ENCODE measurements at places on chromosomes 12 and 14.

DNA sequence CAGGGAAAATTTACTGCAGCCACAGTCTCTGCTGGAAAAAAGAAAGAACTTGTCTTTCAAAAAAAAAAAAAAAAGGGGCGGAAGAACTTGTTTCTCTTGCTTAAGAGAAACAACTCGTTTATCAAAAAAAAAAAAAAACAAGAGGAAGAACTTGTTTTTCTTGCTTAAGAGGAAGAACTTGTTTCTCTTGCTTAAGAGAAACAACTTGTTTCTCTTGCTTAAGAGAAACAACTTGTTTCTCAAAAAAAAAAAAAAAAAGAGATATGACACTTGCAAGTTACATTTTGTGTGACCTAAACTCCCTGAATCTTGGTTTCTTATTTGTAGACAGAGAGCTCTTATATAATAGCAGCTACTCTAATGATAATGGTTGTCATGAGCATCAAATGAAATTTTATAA is 44.7 kb upstream of the USP15 start:
- H3K27ac ChIP-seq: no peak overlapping the region
- H3K4me3 ChIP-seq: no peak overlapping the region
- DNase-seq: no peak
- H3K27me3 ChIP-seq: peaks cover under 1% of the 10 kb centered on the region
- H3K36me3 ChIP-seq: no peaks in the 10 kb centered on the region

DNA sequence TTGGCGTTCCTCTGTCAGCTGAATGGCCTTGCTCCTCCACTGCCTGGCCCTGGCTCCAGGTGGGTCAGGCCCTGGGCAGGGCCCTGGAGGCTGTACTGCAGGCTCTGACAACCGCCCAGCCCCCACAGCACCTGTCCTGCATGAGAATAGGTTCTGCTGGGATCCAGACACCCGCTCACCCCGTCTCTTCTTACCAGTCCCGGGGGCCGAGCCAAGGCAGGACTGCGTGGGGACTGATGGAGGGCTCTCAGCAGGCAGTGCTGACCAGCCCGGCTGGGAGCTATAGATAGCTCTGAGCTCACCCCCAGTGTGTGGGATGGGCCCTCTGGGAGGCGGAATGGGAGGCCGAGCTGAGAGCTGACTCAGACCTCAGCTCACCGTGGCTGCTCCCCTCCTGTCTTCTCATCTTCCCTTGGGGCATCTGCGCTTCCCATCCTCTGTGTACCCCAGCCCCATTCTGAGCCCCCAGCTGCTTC is 39.6 kb downstream of the TEAD4 start:
- H3K36me3 ChIP-seq: no peaks in the 10 kb centered on the region
- H3K4me3 ChIP-seq: no peak overlapping the region
- no peak for DNase-seq
- H3K27me3 ChIP-seq: no peaks in the 10 kb centered on the region

GRCh38 chr14:24925771-24926374 is 124.1 kb downstream of the STXBP6 start:
- no peak overlapping the region for H3K4me3 ChIP-seq
- no peaks in the 10 kb centered on the region for H3K36me3 ChIP-seq
- no peaks in the 10 kb centered on the region for H3K4me1 ChIP-seq
- no peak overlapping the region for H3K27ac ChIP-seq
- DNase-seq: no peak

DNA sequence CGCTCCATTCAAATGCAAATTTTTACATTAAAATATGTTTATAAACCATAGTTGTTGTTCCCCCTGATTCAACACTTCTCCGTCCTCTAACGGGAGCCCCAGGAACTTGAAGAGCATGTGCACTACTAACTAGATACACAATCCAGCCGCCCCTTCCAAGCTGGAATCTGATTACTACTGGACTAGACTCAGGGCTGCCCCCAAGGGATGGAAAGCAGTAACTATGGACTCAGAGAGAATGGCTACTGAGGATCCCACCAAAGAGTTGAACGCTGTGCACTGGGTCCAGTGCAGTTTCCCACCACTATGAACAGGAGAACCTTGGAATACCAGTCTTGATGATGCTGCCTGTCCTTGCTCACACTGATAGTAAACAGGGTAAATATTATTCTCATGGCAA is 48.6 kb upstream of the PCNX1 start:
- no peak overlapping the region for H3K4me3 ChIP-seq
- H3K36me3 ChIP-seq: no peaks in the 10 kb centered on the region

- no peak overlapping the region for H3K4me3 ChIP-seq
- no peaks in the 10 kb centered on the region for H3K4me1 ChIP-seq
- no peak for DNase-seq
- no peak overlapping the region for H3K27ac ChIP-seq
- H3K27me3 ChIP-seq: peaks cover 4% of the 10 kb centered on the region
- no peaks in the 10 kb centered on the region for H3K36me3 ChIP-seq
These were observed 79.5 kb downstream of the GALNT9 start for GRCh38 chr12:132249689-132250478.

DNA sequence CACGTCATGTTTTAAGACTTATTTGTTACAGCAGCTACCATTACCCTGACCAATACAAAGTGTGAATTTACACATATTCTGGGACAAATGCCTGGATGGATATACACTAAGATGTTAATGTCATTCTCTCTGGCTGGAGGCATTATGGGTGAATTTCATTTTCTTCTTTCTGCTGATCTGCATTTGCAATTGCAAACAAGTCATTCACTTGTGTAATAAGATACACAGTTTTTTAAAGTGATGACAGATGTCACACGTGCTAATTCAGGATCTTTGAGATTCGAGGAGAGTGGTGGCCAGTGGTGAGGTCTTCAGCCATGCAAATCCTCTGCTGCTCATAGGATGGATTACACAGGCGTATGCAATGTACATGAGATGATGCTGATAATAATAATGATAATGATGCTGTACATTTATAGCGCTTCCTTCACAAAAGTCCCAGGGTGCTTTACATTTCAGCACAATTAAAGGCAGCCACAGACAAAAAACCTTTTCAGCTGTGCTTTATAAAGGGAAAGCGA is 155.9 kb upstream of the NOS1 start:
- H3K27ac ChIP-seq: no peak overlapping the region
- H3K4me1 ChIP-seq: peaks cover under 1% of the 10 kb centered on the region
- no peak for DNase-seq
- no peaks in the 10 kb centered on the region for H3K36me3 ChIP-seq
- H3K27me3 ChIP-seq: no peaks in the 10 kb centered on the region
- no peak overlapping the region for H3K4me3 ChIP-seq

DNA sequence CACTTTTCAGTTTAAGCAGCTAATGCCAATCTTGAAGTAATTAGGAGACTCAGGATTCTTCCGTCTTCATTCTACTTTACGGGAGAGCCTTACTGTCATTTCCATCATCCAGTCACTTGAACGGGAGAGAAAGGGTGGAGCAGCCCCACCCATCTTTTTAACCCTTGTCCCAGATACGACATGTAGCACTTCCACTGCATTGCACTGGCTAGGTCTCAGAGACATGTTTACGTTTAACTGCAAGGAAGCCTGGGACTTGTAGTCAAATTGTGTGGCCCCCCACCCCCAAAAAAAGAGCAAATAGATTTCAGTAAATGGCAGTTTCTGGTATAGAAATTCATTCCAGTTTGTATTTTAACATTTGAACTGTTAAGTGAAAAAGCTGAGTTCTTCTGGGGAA is 46.1 kb upstream of the SYT1 start:
- no peaks in the 10 kb centered on the region for H3K27me3 ChIP-seq
- peaks cover 1% of the 10 kb centered on the region for H3K36me3 ChIP-seq
- H3K4me1 ChIP-seq: no peaks in the 10 kb centered on the region
- no peak for DNase-seq
- no peak overlapping the region for H3K4me3 ChIP-seq

- H3K27me3 ChIP-seq: peaks cover 6% of the 10 kb centered on the region
- peaks cover 43% of the 10 kb centered on the region for H3K36me3 ChIP-seq
- DNase-seq: peak; percentile 98
- peak within 1 kb of the TSS; percentile 98 for H3K4me3 ChIP-seq
These were observed at the start of gene PHLDA1 for GRCh38 chr12:76031414-76032042. TSS of gene PHLDA1 (minus strand) at chr12:76031776.

GRCh38 chr14:33210311-33210710 is 271.6 kb downstream of the NPAS3 start:
- H3K27ac ChIP-seq: no peak overlapping the region
- DNase-seq: no peak
- no peaks in the 10 kb centered on the region for H3K4me1 ChIP-seq
- H3K36me3 ChIP-seq: no peaks in the 10 kb centered on the region
- H3K4me3 ChIP-seq: no peak overlapping the region
- no peaks in the 10 kb centered on the region for H3K27me3 ChIP-seq

GRCh38 chr14:99430491-99430890 is 50.2 kb downstream of the SETD3 start:
- H3K36me3 ChIP-seq: peaks cover 58% of the 10 kb centered on the region
- peaks cover 9% of the 10 kb centered on the region for H3K4me1 ChIP-seq
- no peak overlapping the region for H3K27ac ChIP-seq
- H3K4me3 ChIP-seq: no peak overlapping the region
- peak; percentile 12 for DNase-seq

DNA sequence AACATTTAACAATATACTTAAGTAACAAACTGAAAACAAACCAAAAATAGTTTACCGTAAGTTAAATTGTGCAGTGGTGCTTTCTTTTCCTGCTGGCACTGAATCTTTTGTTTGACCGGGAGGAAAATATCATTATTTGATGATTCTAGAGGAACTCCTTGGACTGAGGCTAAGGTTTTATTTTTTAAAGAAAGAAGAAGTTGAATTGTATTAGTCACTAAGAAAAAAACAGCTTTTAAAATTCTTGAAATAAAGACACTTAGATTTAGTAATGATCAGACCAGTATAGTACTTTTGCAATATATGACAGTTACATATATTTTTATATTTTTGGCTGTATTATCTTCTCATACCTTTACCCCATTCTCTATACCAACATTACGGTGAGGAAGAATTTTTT is 10.3 kb downstream of the MIS18BP1 start:
- no peak overlapping the region for H3K27ac ChIP-seq
- H3K4me3 ChIP-seq: no peak overlapping the region
- H3K4me1 ChIP-seq: no peaks in the 10 kb centered on the region
- DNase-seq: no peak
- H3K36me3 ChIP-seq: peaks cover 21% of the 10 kb centered on the region
- no peaks in the 10 kb centered on the region for H3K27me3 ChIP-seq

DNA sequence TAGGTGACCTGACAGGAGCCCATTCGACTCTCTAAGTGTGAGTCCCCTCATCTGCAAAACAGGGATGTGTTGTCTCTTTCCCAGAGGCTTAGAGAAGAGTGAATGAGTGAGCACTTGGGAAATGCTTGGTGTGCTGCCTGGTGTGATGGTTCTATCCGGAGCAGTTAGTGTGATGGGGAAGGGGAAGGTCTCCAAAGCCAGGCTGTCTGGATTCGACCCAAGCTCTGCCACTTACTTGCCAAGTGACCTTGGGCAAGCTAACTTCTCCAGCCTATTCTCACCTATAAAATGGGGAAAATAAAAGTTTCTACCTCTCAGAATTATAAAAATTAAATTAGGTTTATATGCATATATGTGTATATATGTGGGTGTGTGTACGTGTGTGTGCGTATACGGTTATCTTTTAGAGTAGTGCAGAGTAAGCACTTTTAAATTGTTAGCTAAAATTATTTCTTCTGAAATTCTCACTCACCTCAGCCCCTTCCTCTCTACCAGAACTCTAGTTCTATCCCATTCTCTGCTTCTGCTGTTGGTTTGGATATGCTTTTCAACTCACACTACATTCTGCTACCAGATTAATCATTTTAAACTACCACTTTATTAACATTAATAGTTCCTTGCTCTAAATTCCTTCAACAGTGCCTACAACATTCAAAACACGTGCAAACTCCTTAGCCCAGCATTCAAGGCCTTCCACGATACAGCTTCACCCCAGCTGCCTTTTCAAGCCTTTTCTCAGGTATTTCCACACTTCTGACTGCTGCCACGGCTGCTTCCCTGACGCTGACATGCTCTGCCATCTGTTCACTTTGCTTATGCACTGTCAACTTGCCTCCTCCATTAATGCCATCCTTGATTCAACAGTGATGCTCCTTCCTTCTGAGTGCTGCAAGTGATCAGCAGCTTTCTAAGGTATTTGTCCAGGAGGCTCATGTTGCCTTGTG is 55.3 kb downstream of the DICER1 start:
- peaks cover 40% of the 10 kb centered on the region for H3K36me3 ChIP-seq
- H3K4me3 ChIP-seq: no peak overlapping the region
- no peaks in the 10 kb centered on the region for H3K27me3 ChIP-seq
- H3K4me1 ChIP-seq: peaks cover 16% of the 10 kb centered on the region
- DNase-seq: no peak
- H3K27ac ChIP-seq: no peak overlapping the region

- DNase-seq: no peak
- peak overlapping the region; percentile 26 for H3K27ac ChIP-seq
- no peaks in the 10 kb centered on the region for H3K27me3 ChIP-seq
- H3K36me3 ChIP-seq: peaks cover 29% of the 10 kb centered on the region
- H3K4me3 ChIP-seq: no peak overlapping the region
These were observed 117.3 kb downstream of the BTG1 start for GRCh38 chr12:92028441-92028709.

DNA sequence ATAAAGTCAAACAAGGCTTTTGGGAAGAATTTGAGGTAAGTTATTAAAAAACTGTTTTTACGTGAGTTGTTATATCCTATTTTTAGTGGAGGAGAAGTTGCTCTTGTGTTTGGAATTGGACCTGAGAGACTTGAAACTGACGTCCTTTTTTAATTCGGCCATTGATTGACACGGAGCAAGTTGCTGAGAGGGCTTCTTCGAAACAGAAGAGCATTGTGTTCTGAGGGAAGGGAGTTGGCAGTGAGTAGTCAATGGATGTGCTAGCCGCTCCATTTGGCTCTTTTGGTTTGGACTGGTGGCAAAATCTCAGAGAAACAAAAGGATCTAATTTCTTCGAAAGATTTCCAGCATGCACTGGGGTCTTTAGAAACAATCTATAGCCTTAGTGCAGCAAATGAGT is 37.3 kb downstream of the PTPN11 start:
- peaks cover 46% of the 10 kb centered on the region for H3K36me3 ChIP-seq
- H3K27me3 ChIP-seq: no peaks in the 10 kb centered on the region
- H3K27ac ChIP-seq: no peak overlapping the region

GRCh38 chr14:89270439-89271227 is 146.4 kb downstream of the FOXN3 start:
- no peaks in the 10 kb centered on the region for H3K27me3 ChIP-seq
- DNase-seq: no peak
- peaks cover 40% of the 10 kb centered on the region for H3K36me3 ChIP-seq
- H3K4me1 ChIP-seq: peaks cover 65% of the 10 kb centered on the region

GRCh38 chr14:51056421-51056820 is 38.5 kb downstream of the TRIM9 start:
- H3K27me3 ChIP-seq: no peaks in the 10 kb centered on the region
- no peaks in the 10 kb centered on the region for H3K36me3 ChIP-seq
- no peak overlapping the region for H3K4me3 ChIP-seq
- H3K4me1 ChIP-seq: no peaks in the 10 kb centered on the region
- DNase-seq: no peak

DNA sequence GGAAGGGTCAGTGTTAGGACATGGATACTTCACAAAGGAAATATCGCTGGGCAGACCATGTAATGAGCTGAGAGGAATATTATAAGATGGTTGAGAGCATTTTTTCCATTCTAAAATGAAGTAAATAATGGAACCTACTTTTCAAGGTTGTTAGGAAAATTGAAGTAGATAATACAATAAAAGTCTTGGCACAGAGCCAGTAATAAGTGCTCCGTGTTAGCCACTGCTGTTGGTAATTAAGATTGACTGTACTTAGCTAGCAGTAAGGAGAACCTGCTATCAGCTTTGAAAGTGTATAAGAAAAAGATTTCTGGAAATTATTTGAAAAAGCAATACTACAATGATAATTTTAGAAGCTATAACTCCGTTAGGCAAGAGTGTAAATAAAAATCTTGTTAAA is 77.6 kb downstream of the SCAF11 start:
- H3K27ac ChIP-seq: no peak overlapping the region
- H3K4me3 ChIP-seq: no peak overlapping the region
- H3K27me3 ChIP-seq: no peaks in the 10 kb centered on the region
- H3K36me3 ChIP-seq: peaks cover 4% of the 10 kb centered on the region
- no peaks in the 10 kb centered on the region for H3K4me1 ChIP-seq
